ENCODE measurements at places on chromosomes 11 and 22.

DNA sequence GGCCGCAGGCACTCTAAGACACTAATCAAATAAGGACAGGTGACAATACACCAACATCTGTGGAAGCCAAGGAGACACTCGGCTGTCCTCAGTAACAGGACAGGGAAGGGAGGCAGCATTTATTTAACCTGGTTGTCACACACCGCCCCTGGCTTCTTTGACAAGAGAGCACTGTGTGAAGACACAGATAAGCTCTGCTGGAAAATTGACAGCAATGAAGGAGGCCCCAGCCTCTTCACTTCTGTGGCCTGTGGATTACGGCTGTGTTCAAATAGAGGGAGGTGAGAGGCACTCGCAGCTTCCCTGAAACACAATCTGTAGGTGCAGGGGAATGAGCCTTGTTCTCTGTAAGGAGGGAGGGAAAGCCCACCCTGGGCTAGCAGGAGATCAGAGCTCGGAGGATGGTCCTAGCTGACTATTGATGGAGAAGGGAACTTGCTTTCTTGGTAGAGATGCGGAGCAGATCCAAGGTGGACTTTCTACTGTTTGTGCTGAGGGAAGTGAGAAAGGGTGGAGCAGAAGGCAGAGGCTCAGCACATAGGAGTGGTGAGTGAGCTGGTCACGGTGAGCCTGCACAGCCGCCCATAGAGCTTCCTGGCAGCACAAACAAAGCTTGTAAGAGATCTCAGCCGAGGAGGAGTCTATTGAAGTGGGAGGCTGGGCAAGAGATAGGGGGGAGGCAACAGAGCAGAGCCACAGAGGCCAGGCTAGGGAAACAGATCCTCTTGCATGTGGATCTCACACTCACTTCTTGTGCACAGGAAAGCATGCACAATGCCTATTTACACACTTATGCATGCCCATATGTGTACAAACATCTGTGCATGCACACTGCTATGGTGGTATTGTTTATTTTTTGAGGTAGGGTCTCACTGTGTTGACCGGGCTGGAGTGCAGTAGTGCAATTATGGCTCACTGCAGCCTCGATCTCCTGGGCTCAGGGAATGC lies 114.6 kb upstream of the THY1 start:
- no peak for DNase-seq

DNA sequence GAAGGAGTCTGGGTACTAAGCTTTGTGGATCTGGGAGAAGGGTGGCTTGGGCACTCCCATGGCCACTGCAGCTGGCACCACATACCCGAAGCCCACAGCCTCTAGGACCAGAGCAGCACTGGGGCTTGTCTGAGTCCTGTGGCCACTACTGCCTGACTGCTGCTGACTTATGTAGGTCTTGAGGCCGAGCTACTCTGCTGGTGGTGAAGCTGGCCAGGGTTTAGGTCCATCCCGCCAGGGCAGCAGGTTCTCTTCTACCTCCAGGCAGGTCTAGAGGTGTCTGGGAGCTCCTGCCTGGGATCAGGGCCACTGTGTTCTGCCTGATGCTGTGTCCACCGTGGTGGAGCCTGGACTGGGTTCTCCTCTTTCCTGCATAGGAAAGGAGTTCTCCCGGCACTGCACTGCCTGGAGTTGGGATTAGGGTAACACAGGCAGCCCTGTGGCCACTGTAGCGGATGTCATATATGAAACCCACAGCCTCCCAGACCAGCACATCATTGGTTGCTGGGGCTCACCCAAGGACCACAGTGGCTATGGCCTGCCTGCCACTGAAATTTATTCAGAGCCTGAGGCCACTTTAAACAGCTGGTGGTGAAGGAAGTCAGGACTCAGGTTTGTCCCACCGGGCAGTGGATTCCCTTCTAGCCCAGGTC lies 109.8 kb upstream of the SERPIND1 start:
- DNase-seq = no peak

DNA sequence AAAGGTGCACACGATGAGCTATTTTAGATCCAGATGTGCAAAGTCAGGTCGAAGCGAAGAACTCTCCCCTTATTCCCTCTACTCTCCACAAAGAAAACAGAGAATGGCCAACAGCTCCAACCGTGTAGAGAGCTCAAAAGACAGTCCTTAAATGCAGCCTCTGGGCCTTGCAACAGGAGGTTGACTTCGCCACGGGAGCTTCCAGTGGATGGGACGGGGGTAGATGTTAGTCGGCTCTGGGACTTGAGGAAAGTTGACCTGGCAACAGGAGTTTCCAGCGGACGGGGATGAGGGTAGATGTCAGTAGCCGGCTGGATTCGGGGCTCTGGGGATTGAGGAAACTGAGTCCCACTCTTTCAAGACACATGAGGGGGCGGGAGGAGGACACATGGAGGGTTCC lies 450.4 kb downstream of the BRD1 start:
- no peak for DNase-seq

DNA sequence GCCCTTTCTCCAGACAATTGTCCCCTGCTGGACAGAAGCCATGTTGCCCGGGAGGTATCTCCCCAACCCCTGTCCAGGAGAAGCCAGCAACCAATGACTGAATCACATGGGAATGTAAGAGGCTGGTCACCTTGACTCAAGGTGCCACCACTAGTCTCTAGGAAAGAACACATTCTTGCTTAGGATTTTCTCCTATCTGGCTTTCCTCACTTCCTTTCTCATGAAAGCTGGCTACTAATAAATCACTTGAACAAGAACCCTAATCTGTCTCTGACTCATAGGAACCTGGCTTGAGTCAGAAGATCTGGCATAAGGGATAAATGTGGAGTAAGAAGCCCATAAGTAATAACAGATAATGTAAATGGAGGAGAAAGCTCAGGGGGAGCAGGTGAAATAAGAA lies 101.4 kb upstream of the C11orf87 start:
- no peak for DNase-seq

- no peak for DNase-seq
Measured at GRCh38 chr11:27234043-27234668, 128.9 kb downstream of the CCDC34 start.

DNA sequence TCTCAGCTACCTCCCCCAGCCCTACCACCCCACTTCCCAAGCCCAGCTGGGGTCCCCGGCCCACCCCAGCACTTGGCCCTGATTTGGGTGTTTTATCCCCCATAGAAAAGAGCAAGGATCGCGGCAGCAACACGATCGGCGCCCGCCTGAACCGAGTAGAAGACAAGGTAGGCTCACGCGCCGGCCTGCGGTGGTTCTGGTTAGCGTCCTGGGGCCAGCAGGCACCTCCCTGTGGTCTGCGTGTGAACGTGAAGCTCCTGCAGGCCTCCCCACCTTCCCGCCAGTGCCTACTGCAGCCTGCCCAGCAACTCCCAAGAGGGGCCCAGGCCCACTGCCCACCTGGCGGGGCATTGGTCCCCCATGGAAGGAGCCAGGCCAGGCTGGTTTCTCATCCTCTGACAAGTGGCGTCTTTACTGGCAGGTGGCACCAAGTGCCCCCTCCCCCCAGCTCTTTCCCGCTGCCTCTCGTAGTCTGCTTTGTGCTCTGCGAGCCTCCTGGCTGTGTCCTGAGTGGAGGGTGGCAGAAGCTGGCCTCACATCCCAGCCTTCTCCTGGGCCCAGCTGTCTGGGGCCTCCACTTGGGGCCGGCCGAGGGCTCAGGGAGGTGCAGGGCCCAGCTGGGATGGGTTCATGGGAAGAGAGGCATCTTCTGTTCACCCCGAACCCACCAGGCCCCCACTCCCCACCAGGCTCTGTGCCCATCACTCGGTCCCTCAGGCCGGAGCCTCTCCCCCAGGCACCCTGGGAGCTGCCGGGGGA lies 78.3 kb upstream of the KCNQ1OT1 start:
- no peak for DNase-seq

- no peak for DNase-seq
Measured at GRCh38 chr11:8268530-8269400, 5.1 kb upstream of the LMO1 start.

DNA sequence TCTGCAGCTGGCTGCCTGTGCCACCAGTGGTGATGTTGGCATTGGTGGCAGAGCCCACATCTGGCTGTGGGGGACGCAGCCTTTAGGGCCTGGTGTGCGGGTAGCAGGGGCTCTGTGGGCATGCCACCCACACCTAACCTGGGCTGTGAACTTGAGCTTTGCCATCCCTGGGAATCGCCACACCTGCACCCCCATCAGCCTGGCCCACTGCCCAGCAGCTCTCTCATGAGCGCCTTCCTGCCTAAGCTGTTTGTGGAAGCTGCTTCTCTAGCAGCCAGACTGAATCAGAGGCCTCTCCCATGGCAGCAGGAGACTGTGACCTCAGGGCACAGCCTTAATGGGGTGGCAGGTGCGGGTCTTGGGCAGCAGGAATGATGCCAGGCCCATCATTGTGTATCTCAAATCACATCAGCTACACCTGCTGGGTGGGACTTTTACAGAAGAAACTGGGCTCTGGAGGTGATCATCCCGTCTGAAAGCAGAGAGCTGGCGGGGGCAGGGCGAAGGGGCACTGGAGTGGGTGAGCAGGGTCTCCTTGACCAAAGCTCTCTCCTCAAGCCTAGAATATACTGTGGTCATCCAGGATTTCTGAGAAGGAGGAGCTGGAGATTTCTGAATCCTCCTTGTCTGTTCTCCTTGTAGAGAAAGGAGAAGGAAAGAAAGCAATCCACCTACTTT lies 17.8 kb upstream of the CARS1 start:
- DNase-seq = no peak

- no peak for DNase-seq
Measured at GRCh38 chr11:7640816-7641215, 32.5 kb downstream of the CYB5R2 start.

- DNase-seq = no peak
Measured at GRCh38 chr11:62001450-62002191, 34.2 kb upstream of the FTH1 start.

DNA sequence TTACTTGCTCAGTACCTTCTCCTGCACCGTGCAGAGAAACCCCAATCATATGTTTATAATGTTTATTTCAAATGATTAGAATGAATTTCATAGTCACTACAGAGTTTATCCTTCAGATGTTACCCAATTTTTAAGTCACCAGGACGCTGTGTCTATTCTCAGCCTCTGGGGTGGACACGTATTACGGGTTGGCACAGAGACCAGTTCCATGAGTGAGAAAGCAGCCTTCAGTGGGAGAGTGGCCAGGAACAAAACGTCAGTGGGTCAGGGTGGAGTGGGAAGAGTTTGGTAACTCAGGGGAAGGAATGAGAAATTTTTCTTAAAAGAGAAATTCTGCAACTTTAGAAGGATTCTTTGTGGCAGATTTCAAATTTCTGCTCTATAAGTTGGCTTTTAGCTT lies 77.1 kb upstream of the MTMR2 start:
- DNase-seq = no peak

DNA sequence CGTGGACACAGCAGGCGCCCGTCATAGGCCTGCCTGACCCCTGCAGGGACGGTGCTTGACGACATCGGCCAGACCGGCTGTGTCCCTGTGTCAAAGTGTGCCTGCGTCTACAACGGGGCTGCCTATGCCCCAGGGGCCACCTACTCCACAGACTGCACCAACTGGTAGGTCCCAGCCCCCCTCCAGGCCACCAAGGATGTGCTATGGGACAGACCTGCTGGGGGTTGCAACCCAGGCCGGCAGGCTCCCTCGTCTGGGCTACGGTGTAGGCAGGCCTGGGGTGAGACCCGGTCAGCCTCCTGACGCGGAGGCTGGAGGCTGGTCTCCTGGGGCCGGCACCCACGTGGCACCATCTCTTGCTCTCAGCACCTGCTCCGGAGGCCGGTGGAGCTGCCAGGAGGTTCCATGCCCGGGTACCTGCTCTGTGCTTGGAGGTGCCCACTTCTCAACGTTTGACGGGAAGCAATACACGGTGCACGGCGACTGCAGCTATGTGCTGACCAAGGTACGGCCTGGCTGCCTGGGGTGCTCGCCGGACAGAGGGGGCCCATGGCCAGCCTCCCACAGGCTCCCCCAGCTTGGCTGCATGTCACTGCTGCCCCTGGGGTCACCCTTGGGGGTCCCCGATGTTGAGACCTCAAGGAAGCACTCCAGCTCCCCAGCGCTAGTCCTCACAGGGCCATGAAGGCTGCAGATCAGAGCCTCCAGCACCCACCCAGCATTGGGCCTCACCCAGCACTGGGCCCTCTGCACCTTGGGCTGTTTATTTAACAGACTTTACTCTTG lies 7.7 kb downstream of the MUC5AC start:
- DNase-seq = no peak

DNA sequence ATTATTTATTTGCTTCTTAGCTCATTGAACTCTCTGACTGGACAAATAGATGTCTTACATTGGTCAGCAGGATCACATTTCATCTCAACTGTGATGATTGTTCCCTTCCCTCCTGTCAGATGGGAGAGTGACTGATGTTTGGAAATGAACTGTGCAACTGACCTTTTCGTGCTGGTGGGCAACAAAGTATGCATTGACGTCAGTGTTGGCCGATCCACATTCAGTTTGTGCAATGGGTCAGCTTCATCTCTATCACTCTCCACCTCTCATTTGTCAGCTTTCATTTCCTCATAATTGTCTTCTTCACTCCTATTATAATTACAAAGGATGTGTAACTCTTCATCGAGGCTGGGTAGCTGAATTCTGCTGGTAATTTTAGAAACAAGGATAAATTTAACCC lies 71.3 kb downstream of the PPP2R1B start:
- DNase-seq = no peak

DNA sequence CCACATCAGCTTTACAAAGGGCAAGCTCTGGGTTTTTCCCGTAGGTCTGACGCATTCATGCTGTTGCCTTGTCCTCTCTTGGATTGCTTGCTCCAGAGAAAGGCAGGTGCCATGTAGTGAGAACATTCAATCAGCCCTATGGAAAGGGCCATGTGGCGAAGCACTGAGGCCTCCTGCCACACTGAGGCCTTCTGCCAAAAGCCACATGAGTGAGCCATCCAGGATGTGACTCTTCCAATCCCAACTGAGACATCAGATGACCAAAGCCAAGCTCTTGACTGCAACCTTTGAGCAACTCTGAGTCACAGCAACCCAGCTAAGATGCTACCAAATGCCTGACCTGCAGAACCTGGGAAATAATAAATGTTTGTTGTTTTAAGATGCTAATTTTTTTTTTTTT lies 9.0 kb upstream of the PANX3 start:
- no peak for DNase-seq
